ENCODE measurements at places on chromosomes 7 and 10.

DNA sequence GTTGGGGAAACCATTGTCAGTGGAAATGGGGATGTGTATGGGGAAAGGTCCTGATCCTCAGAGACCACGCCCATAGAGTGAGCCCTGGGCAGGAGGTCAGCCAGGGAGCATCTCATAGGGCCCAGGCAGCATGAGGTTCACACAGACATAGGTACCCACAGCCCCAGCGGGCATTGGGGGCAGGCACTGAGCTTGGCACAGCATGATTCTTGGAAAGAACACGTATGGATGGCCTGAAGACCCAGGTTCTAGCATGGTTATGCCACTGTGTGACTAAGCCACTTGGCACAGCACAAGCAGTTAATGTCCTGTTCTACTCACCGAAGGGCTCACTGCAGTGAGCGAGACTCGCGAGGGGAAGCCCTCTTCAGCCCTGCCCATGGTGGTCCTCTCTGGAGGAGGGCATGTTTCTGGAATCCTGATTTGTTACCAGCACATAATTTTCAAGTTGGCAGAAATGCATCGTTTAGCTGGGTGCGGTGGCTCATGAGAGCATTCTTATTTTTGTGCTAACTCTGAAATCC lies 125.2 kb downstream of the UBE2H start:
- no peak for DNase-seq

DNA sequence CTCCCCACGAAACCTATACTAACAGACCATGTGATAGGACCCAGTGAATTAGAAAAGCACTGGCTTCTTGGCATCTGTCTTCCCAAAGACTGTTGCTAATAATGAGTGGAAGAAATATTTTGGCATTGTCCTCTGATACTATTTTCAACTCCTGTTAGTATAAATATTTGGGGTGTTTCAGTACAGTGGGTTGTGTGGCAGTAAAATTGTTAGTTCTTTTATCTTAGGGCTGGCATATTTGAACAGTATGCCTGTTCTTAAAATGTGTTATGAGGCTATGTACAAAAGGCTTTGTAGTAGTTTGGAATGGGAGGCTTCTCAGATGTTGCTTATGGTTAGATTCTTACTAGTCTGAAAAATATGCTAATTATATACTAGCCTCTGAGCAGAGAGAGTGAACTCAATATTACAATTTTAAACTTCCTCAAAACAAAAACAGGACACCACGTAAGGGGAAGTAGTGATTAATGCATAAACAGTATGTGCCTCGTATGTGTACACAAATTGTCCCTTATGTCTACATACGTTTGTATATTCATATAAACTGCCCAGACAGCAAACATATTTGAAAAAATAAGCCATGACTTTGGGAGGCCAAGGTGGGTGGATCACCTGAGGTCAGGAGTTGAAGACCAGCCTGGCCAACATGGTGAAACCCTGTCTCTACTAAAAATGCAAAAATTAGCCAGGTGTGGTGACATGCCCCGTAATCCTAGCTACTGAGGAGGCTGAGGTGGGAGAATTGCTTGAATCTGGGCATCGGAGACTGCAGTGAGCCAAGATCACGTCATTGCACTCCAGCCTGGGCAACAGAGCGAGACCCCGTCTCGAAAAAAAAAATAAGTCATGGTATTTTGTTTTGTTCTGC lies 115.4 kb downstream of the ARID5B start:
- DNase-seq: no peak

DNA sequence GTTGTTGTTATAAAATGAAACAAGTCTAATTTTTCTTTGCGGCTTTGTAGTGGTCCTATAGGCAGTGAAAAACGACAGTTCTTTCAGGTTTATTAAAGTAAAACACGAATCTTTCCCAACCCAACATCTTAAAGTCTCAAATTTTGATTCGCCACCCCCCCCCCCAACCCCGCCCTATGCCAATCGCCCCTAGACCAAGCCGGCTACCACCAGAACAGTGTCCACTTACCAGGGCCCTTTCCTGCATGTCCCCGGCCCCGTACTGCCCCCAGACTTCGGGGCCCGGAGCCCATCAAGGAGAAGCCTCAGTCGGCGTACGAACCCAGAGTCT lies 335 bp upstream of the CHCHD1 start:
- DNase-seq: no peak

DNA sequence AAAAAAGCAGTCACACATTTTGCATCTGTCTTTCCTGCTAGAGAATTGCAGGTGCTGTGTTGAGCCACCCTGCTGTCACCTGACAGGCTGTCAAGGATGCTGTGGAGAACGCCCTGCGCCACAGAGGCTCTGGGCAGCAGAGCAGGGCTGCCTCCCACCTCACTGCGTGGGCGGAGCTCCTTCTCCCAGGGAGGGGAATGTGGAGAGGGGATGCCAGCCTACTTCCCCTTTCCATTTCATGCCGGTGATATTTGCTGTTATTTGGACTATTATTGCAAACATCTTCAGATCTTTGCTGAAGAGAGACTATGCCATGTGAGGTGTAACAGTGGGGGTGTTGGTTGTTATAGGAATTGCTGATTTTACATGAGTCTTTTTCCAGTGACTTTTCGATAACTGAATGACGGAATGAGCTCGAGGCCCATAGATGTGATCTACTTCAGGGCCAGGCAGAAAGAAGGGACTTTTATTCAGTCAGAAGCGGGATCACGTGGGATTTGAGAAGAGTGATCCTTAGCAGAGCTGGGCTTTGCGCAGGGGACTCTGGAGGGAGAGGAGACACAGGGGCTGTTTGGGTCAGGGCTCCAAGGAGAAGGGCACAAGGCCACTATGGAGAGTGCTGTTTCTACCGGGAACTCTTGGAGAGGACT lies 13.6 kb upstream of the PRKAG2 start:
- no peak for DNase-seq

GRCh38 chr7:66013938-66014337 lies 31.9 kb upstream of the GUSB start:
- peak; percentile 60 for DNase-seq

DNA sequence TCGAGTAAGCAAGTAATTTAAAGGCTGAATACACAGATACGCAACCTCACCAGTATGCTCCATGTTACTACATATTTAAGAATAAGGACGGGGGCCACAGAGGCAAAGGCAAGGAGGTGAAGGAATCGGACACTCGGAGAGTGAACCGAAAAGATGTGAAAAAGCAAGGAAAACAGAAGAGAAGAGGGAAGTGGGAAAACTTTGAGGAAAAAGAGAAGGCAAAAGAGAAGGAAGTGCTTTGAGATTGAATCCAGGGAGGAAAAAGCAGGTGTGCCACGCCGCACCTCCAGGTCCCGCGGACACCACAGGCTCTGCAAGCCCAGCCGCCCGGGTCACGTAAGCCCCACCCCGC lies 367 bp upstream of the AVL9 start:
- no peak for DNase-seq

DNA sequence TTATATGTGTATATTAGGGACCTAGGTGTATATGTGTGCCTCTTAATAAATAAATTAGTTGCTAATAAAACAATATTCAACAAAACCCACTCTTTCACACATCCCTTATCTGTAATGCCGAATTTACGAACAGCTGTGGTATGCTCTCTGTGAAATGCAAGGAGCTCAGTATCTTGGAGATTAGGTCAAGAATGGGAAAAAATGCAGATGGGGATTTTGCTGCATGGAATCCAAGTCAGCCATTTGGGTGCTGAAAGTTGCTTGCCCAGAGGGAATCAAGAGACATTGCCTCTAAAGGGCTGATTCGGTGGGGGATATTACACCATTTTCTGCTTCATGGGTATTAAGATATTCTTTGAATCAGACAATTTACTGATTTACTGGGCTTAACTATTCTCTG lies 93.5 kb downstream of the CREB5 start:
- no peak for DNase-seq

GRCh38 chr7:13904007-13904406 lies 85.5 kb downstream of the ETV1 start:
- DNase-seq: peak; percentile 45

- DNase-seq: no peak
These were observed 17.7 kb upstream of the GTPBP4 start for GRCh38 chr10:970311-971149.

DNA sequence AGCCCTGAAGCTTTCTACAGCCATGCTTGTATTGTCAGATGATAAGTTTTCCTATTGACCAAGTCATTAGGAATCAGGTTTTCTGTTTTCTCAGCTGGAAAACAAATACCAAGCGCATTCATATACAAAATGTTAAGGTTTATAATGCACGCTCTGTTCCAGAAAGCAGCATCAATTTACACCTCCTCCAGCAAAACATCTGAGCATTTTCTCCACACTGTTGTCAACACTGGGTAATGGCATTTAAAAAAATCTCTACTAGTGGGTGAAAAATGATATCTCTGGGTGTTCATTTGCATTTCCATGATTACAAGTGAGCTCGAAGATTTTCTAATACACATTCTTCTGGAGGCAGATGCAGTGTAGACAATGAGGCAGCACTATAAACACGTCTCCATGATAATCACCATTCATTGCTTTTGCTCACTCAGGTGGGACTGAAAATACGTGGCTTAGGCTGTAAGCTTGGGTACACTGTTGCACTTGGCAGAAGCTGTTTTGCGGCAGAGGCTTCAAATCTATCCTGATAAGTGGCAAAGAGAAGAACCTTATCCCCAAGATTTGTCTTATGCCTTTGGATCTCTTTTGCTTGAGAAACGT lies 114.8 kb upstream of the PLPP4 start:
- DNase-seq: no peak

GRCh38 chr7:100706672-100707311 lies 871 bp downstream of the POP7 start:
- no peak for DNase-seq

DNA sequence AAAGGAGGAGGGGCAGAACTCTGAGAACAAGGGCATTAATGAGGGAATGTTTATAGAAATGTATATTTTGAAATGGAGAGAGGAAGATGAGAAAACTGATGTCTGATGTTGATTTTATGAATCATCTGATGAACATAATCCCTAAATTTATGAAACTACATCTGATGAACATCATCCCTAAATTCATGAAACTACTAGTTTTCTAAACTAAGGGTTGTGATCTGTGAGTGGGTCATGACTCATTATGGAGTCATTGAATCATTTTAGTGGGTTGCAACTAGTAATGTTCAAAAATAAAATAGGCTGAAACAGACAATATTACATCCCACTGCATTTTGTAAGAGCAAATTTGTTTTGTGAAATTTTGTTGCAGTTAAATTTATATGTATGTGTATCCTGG lies 442.6 kb upstream of the TEX47 start:
- DNase-seq: no peak

GRCh38 chr10:15725603-15726002 lies 5.9 kb upstream of the ITGA8 start:
- DNase-seq: peak; percentile 50

- DNase-seq: no peak
These were observed 84.7 kb downstream of the PTPRZ1 start for GRCh38 chr7:121957626-121958025.

- no peak for DNase-seq
These were observed 75.8 kb upstream of the PAX2 start for GRCh38 chr10:100669616-100670015.

DNA sequence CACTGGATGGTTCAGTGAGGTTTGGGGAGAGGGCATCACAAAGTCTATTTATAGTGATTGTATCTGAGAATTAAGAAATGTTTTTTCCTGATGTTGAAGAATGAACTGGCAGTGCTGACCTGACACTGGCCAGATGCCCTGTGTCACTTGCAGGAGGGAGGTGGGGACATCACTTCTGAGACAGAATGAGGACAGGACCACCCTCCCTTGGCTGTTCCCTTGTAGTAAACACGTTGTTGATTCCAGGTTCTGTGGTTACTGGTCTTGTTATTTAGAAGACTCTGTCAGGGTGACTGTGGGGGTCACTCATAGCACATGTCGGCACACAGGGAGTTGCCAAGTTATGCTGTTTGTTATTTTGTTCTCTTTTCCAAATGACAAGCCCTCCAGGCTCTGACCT lies 126.4 kb downstream of the ADCY1 start:
- no peak for DNase-seq

DNA sequence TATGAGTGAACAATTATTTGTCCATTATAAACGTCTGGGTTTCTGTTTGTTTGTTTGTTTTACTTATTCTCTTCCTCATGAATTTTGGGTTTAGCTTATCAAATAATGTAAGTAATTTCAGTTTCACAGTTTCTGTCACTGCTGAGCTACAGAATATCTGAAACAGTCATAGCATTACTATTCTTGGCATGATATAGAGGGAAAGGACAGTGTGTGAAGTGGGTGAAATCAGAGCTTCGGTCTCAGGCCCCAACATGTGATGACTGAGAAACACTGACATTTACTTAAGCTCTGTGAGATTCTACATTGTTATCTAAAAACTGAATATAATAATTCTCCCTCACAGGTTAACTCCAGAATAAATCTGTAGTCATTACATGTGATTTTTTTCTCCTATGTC lies 8.8 kb upstream of the OR6V1 start:
- DNase-seq: no peak

DNA sequence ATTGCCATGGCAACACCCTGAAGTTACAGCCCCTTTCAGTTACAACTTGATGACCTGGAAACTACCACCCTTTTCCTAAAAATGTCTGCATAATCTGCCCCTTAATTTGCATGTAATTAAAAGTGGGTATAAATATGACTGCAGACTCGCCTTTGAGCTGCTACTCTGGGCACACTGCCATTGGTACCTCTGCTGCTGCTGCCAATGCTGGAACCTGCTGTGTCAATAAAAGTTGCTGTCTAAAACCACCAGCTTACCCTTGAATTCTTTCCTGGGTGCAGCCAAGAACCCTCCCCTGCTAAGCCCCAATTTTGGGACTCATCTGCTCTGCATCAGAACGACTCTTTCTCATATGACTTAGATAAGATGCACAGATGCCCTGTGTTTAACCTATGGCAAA lies 10.2 kb upstream of the FRA10AC1 start:
- DNase-seq: no peak

DNA sequence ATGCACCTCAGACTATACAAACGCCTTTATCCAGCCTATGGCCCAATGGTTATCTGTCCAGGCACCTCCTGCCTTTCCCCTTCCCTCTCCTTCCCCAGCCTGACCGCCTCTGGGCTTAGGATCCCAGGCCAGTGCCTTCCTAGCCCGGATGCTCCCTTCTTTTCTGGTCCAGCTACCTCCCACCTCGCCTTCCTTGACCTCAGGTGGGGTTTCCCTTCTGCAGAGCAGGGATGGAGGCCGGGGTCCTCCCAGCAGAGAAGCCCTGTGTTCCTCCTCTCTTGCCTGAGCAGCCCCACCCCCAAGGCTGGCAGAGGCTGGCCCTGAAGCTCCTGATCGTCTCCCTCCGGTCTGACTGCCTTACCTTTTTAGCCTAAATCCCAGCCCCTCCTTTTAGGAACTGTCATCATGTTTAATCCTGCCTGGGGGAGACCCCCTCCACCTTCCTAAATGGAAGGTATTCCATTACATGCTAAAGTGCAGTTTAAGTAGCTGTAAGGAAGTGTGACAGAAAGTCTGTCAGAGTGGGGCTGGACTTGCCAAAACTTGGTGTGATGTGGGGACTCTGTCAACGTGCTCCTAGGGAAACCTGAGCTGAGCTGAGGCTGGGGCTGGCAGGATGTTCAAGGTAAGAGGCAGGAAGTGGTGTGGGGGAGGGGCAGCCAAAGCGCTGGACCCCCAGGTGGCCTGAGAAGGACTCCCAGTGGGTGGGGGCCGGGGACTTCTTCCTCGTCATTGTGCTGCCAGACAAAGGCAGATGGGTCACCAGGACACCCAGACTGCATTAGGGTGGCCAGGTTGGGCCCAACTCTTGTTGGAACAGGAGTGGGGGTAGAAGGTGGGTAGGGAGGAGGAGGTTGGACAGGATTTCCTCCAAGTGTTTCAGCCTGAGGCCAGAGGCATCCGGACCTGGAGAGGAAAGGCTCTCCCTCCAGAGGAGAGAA lies 39.5 kb downstream of the LBX1 start:
- no peak for DNase-seq

- no peak for DNase-seq
These were observed 32.2 kb downstream of the FRMPD2 start for GRCh38 chr10:48242171-48242904.
